ENCODE measurements at places on chromosomes 5 and 9.

DNA sequence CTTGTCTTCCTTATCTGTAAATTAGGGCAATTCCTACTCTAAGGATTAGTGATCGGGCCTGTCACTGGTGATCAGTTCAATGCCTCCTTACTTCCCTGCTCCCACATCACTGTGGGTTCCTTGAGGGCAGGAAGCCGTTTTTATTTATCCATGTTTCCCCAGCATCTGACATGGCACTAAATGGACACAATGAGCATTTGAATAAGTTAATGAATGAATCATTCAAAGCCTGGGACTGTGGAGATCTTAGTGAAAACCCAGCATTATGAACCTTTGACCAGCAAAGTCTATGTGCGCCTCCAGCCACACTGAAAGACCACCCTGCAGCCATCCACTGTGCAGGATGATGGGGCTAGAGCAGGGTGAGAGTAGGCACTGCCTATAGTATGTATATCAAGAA is 11.6 kb downstream of the COL15A1 start:
- no peak for DNase-seq

GRCh38 chr5:50903651-50904050 is 237.2 kb downstream of the PARP8 start:
- DNase-seq: no peak

DNA sequence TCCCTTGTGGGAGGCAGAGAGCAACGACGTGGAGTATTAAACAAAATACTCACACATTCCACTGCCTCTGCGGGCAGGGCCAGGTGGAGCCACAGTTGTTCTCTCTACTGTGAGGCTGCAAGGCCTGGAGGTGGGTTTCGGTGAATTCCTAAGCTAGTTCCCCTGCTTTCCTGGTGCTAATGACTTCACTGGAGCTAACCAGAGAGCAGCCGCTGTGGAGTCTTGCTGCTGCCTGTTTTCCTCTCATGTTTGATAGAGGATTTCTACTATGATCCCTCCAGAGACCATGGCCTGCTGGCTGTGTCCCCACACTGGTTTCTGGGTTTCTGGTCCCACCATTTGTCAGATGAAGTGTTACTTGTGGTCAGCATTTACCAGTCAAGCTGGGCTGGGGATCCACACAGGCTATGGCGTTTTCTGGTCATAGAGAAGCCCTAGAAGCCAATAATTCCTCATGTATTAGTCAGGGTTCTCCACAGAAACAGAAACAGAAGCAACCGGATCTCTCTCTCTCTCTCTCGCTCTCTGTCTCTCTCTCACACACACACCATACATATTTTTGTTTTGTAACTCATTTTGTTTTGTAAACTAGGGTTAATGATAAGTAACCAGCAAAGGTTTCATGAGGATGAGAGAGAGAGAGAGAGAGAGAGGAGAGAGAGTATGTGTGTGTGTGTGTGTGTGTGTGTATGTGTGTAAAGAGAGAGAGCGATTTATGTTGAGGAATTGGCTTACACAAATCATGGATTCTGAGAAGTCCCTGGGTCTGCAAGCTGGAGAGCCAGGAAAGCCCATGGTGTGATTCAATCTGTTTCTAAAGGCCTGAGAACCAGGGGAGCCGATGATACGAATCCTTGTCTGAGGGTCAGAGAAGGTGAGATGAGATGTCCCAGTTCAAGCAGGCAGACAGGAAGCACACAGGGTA is 403.0 kb downstream of the GADD45G start:
- DNase-seq: no peak

DNA sequence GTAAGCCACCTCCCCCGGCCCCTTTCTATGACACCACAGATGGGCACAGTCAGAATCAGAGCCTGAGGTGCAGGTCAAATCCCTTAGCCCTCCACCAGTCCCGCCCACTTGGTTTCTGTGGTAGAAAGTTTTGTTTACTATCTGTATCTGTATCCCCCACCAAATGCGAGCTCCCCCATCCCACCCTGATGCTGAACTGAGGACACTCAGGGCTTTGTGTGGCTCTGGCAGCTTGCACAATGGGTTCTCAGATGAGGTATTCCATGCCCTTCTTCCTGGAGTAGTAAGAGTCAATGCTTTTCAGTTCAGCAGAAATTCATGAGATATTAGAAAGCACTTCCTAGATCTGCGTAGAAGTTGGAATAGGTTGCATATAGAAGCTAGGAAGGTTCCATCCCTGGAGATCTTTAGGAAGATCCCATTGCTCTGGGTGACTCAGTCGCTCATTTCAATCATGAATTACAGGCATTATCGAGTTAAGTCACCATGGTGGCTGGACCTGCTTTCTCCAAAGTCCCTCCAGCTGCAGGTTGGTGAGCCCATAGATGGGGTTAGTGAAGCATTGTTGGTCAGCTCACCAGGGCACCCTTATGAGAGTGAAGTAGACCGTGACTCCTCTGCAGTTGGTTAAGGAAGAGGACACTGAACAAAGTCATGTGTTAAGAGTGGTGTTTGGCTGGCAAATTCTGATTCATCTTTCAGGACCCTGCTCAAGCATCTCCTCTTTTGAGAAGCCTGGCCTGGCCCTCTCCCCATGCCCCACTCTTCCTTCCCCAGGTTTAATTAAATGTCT is 10.6 kb upstream of the KCNIP1 start:
- no peak for DNase-seq

GRCh38 chr5:159536166-159536565 is 205.9 kb upstream of the IL12B start:
- DNase-seq: no peak

GRCh38 chr5:133472829-133473228 is 139.5 kb downstream of the FSTL4 start:
- peak; percentile 54 for DNase-seq

DNA sequence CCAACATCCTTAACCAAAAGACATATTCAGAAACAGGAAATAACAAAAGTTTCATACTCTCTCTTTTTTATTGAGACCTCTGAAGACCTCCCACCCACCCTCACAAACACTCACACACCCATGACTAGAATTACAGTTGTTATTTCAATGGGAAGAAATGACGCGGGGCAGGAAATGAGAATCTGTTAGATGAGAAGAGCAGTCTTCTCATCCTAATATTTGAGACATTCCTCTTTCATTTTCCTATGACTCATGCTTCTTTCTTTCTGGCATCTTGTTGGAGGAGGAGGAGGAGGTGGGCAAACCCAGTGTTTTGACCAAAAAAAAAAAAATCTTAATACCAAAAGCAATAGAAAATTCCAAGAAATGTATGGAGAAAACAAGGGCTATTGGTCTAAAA is 179.5 kb upstream of the TARS1 start:
- no peak for DNase-seq

DNA sequence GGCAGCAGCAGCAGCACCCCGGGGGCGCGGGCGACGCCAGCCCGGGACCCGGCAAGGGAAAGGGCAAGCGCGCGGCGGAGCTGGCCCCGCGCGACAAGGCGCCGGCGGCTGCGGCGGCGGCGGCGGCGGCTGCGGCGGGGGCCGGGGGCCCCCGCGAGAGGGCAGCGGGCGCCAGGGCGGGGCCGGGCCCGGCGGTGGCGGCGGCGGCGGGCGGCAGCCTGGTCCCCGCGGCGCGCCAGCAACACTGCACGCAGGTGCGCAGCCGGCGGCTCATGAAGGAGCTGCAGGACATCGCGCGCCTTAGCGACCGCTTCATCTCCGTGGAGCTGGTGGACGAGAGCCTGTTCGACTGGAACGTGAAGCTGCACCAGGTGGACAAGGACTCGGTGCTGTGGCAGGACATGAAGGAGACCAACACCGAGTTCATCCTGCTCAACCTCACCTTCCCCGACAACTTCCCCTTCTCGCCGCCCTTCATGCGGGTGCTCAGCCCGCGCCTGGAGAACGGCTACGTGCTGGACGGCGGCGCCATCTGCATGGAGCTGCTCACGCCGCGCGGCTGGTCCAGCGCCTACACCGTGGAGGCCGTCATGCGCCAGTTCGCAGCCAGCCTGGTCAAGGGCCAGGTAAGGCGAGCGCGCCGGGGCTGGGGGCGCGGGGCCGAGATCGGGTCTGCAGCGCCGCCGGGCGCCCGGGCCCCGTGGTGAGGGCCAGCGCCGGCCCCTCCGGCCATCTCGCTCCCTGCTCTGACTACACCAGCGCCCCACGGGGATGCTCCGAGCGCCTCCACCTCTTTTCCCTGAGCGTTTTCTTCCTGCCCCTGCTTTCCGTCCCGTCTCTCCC is at the start of gene UBE2QL1:
Gene UBE2QL1 (plus strand): TSS at position 238 of the 843 bp plus-strand sequence. CDS start 35 bp downstream, at position 273.
- DNase-seq: peak; percentile 12

DNA sequence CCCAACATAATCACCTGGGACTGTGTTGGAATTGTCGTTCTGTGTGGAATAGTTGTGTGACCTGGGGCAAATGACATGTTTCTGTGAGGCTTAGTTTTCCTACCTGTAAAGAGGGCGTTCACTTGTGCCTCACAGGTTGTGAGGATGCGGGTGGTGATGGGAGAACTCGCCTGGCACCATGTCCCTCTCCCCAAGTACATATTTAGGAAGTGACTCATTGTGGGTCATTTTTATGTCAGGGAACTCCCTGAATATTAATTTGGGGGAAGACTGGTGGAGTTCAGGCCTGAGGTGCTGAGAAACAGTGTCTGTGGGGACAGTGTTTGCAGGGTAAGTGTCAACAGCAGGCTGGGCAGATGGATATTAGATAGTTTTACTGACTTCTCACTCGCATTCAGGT is 144.7 kb downstream of the KDM4C start:
- DNase-seq: no peak

Measured in hematopoietic multipotent progenitor cell treated with erythropoietin and hydrocortisone succinate and interleukin-3 and kit ligand, for 6 days (in vitro differentiated cells).